ENCODE measurements at places on chromosomes 3 and 15. TPM values are rescaled to one million over a fixed set of nuclear protein-coding genes. Genes with fewer than 3 reads are reported as not detected.

GOLGA8Q gene
- 1.3 TPM for total RNA-seq

ROPN1 gene
- not detected for total RNA-seq

TMEM40 gene
- total RNA-seq, result 1.5 TPM

MKRN3 gene
- 0.93 TPM for total RNA-seq

SLC22A14 gene
- total RNA-seq, result 1.7 TPM

MESP2 gene
- 0.41 TPM for total RNA-seq

CHRM5 gene
- not detected for total RNA-seq

LDHAL6B gene
- not detected for total RNA-seq

SYNM gene
- total RNA-seq, result 33.3 TPM

SCN11A gene
- total RNA-seq, result 1.5 TPM

IFRD2 gene
- 31.7 TPM for total RNA-seq

MAGI1 gene
- total RNA-seq, result 54.2 TPM

IQCH gene
- total RNA-seq, result 4.8 TPM

ARGFX gene
- total RNA-seq, result not detected

RBM15B gene
- total RNA-seq, result 29.3 TPM

RAB43 gene
- total RNA-seq, result 11.8 TPM

ASB14 gene
- 0.12 TPM for total RNA-seq

ARPP21 gene
- 15.0 TPM for total RNA-seq

ADAMTS17 gene
- 5.1 TPM for total RNA-seq

OIP5 gene
- total RNA-seq, result 6.4 TPM

FOXB1 gene
- total RNA-seq, result not detected

CPNE4 gene
- 0.53 TPM for total RNA-seq

CD200 gene
- 13.4 TPM for total RNA-seq

EFCC1 gene
- total RNA-seq, result 5.0 TPM

GMNC gene
- total RNA-seq, result 4.5 TPM

STARD9 gene
- total RNA-seq, result 33.6 TPM

PRSS50 gene
- total RNA-seq, result 0.99 TPM

All from metanephros (tissue), 2 donors.